NT2/D1 (cell line): ENCODE measurements at places on chromosomes 1 and 21.

- peak; percentile 30 for DNase-seq
Observed at GRCh38 chr21:39900491-39900890, 33.3 kb downstream of the PCP4 start.

DNA sequence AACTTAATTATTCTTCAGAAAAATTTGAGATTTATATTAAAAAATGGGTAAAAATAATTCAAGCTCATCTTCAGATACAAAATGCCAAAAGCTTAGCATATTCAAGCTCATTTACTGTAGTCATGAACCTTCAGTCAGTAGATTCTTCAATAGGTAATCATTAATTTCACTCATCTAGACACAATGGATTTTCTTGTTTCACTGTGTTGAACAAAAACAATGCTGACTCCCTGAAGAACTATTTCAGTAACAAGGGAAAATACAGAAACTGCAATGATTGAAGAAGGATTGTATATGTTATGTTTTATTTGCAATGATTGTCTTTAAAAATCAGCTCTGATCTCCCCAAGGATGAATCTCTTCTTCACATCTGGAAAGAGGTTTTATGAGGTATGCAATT is 9.2 kb upstream of the HOOK1 start:
- no peak for DNase-seq

- no peak for DNase-seq
Observed at GRCh38 chr1:182415789-182416188, 15.3 kb upstream of the TEDDM1 start.

- no peak for DNase-seq
Observed at GRCh38 chr1:2229037-2229864, 1.1 kb downstream of the SKI start.

DNA sequence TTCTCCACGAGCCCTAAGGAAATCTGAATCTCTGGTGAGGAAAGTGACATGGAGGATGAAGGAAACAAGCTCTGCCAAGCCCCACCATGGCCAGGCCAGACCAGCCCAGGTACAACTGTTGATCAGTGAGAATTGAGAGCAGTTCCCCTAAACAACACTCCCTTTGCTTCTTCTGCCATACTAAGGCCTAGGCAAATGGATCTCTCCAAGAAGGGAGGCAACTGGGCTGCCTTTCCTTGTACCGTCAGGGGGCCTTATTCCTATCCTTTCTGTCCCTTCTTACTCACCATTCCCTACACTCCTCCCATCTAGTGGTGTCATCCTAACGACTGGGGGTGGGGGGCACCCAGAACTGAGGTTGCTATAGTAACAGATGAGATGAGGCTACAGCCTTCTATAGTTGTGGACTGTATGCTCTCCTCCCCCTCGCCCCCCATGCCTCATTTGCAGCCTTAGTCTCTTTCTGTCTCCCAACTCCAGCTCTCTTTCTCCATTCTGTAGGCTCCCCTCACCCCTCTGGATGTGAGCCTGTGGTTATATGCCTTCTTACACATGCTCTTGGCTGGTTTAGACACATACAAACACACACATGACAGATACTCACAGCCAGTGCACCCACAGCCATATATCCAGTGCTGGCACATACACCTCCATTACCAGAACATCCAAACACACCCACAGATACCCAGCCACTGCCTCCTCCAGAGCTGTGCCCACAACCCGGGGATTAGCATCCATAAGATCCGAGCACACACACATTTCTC is 3.6 kb downstream of the PEA15 start:
- no peak for DNase-seq
